ENCODE measurements at places on chromosomes 11 and 22.

GRCh38 chr11:71181566-71181965, 70.8 kb downstream of the SHANK2 start:
- no peaks in the 10 kb centered on the region for H3K4me1 ChIP-seq
- H3K27ac ChIP-seq = no peak overlapping the region
- H3K36me3 ChIP-seq = no peaks in the 10 kb centered on the region
- no peaks in the 10 kb centered on the region for H3K27me3 ChIP-seq
- no peak overlapping the region for H3K4me3 ChIP-seq

- H3K4me3 ChIP-seq = no peak overlapping the region
- no peak for DNase-seq
- H3K27me3 ChIP-seq = no peaks in the 10 kb centered on the region
- H3K27ac ChIP-seq = no peak overlapping the region
Measured at GRCh38 chr22:20441631-20442484, 4.2 kb upstream of the SCARF2 start.

GRCh38 chr22:47195484-47196165, 433.2 kb downstream of the TBC1D22A start:
- peaks cover 32% of the 10 kb centered on the region for H3K27me3 ChIP-seq
- no peak overlapping the region for H3K4me3 ChIP-seq
- DNase-seq = no peak
- no peaks in the 10 kb centered on the region for H3K4me1 ChIP-seq
- H3K27ac ChIP-seq = no peak overlapping the region

GRCh38 chr22:50595189-50595588, 5.4 kb upstream of the MAPK8IP2 start:
- H3K36me3 ChIP-seq = no peaks in the 10 kb centered on the region
- H3K27ac ChIP-seq = no peak overlapping the region
- no peak overlapping the region for H3K4me3 ChIP-seq

DNA sequence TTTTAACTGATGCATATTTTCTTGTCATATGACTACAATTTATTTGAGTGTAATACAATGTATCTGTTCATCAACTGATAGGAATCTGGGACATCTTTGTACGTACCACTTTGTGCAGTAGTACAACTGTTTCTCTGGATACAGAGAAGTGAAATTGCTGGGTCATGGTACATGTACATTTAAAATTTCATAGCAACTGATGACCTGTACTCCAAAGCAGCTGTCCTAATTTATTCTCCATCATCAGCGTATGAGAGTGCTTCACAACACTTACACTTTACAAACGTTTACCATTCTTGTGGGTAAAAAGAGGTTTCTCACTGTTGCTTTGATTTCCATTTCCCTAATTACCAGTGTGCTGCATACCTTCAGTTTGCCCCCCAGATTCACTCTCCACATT, 552.8 kb upstream of the CADM1 start:
- H3K36me3 ChIP-seq = no peaks in the 10 kb centered on the region
- no peak overlapping the region for H3K27ac ChIP-seq
- no peaks in the 10 kb centered on the region for H3K27me3 ChIP-seq
- no peak for DNase-seq
- H3K4me1 ChIP-seq = no peaks in the 10 kb centered on the region

DNA sequence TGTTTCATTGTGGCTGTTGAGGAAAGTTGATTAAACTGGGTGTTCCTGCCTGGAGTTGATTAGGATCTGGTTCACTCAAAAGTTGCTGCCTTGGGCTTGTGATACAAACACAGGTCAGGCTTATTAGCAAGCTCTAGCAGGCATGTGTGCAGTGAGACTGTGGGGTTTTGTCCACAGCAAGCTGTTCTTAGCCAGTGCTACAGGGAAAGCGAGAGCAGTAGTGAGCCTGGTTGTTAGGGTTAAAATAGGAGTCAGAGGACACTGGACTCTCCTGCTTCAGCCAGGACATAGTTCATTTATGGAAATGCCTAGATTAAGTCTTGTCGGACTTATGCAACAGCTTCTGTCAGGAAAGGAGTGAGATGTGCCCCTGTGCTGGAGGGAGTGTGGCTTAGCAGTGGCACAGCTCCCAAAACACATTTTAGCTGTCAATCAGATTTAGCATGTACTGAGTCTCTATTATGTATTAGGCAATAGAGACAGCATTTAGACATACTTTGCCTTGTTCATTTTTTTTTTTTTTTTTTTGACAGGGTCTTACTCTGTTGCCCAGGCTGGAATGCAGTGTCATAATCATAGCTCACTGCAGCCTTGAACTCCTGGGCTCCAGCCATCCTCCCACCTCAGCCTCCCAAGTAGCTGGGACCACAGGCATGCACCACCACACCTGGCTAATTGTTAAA, 8.7 kb downstream of the SNRPD3 start:
- no peaks in the 10 kb centered on the region for H3K27me3 ChIP-seq
- no peak overlapping the region for H3K4me3 ChIP-seq
- DNase-seq = no peak
- peaks cover 7% of the 10 kb centered on the region for H3K36me3 ChIP-seq
- H3K27ac ChIP-seq = no peak overlapping the region

DNA sequence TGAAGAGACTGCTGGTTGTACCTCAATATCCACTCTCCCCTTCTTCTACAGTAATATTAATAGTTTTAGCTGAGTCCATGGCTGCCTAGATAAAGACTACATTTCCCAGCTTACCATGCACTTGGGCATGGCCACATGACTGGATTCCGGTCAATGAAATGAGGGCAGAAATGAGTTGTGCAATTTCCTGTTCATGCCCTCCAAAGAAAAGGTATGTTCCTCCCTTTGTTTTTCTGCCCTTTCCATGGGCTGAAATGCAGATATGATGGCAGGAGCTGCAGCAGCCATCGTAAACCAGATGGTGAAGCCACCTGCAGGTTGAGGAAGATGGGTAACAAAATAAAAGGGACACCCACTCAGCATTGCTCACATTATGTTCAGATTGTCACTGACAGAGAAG, 15.3 kb upstream of the ELFN2 start:
- H3K27ac ChIP-seq = no peak overlapping the region
- DNase-seq = no peak
- H3K4me1 ChIP-seq = no peaks in the 10 kb centered on the region

DNA sequence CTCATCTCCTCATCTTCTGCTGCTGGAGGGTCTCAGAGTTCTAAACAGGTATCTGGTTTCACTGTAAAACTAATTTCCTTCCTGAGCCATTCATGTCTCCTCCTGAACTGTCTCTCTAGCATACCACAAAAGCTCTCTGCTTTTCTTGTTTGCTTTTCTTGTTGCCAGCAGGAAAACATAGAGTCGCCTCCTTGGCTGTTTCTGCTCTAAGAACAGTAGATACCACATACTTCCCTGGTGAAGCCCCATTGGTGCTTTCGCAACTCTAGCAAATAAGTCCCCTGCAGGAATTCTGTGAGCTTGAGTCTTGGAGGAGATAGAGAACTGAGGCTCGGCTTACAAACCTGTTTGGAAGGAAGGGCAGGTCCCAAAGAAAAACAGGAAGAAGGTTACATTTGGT, 7.0 kb downstream of the DIXDC1 start:
- H3K4me3 ChIP-seq = no peak overlapping the region
- no peaks in the 10 kb centered on the region for H3K36me3 ChIP-seq
- H3K27me3 ChIP-seq = no peaks in the 10 kb centered on the region
- H3K4me1 ChIP-seq = no peaks in the 10 kb centered on the region
- no peak for DNase-seq

GRCh38 chr11:14270690-14271542, 88.1 kb downstream of the RRAS2 start:
- no peak for DNase-seq
- no peaks in the 10 kb centered on the region for H3K4me1 ChIP-seq
- H3K36me3 ChIP-seq = no peaks in the 10 kb centered on the region
- no peak overlapping the region for H3K27ac ChIP-seq

GRCh38 chr22:22735695-22736611, 91.5 kb downstream of the GGTLC2 start:
- H3K4me3 ChIP-seq = no peak overlapping the region
- DNase-seq = no peak
- H3K27ac ChIP-seq = no peak overlapping the region

- H3K36me3 ChIP-seq = no peaks in the 10 kb centered on the region
- peak; percentile 24 for DNase-seq
- no peaks in the 10 kb centered on the region for H3K27me3 ChIP-seq
- H3K27ac ChIP-seq = no peak overlapping the region
Measured at GRCh38 chr11:68224606-68225005, 11.5 kb upstream of the KMT5B start.

- H3K4me3 ChIP-seq = no peak overlapping the region
- no peak overlapping the region for H3K27ac ChIP-seq
- H3K36me3 ChIP-seq = no peaks in the 10 kb centered on the region
- no peak for DNase-seq
- H3K4me1 ChIP-seq = no peaks in the 10 kb centered on the region
- no peaks in the 10 kb centered on the region for H3K27me3 ChIP-seq
Measured at GRCh38 chr11:13055200-13055599, 46.1 kb downstream of the RASSF10 start.

GRCh38 chr22:30380011-30380410, 7.2 kb downstream of the RNF215 start:
- H3K4me3 ChIP-seq = no peak overlapping the region
- no peak for DNase-seq
- no peaks in the 10 kb centered on the region for H3K27me3 ChIP-seq

- H3K27ac ChIP-seq = no peak overlapping the region
- peaks cover 3% of the 10 kb centered on the region for H3K4me1 ChIP-seq
- no peaks in the 10 kb centered on the region for H3K36me3 ChIP-seq
- DNase-seq = no peak
- H3K4me3 ChIP-seq = no peak overlapping the region
Measured at GRCh38 chr11:74777877-74778276, 29.2 kb downstream of the RNF169 start.

DNA sequence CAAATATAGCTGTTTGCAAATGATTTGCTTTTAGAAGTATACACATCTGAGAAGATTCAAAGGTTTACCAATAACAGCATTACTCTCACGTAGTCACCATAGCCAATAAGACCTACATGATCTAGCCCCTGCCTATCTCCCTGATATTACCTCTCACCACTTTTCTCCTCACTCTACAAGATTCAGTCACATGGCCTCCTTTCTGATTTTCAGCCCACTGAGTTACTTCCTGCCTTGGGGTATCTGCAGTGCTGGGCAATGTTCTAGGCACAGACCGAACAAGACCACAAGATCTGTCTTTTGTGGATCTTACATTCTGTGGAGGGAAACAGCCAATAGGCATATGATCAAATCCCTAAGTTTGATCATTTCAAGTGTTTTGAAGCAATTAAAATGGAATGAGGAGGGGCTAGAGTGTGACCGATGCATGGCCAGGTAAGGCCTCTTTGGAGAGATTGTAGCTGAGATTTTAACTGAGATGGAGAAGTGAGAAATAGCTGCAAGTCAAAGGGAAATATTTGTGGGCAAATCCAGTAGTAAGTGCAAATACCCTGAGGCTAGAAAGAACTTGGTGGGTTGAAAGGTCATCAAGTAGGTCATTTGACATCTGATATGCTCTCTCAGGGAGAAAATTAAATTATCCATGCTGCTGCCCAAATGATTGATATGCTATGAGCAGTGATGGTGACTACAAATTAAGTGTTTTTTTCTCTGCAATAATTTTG, 43.1 kb downstream of the ARL14EP start:
- no peaks in the 10 kb centered on the region for H3K4me1 ChIP-seq
- no peak overlapping the region for H3K27ac ChIP-seq
- H3K27me3 ChIP-seq = no peaks in the 10 kb centered on the region
- H3K36me3 ChIP-seq = no peaks in the 10 kb centered on the region
- DNase-seq = no peak

DNA sequence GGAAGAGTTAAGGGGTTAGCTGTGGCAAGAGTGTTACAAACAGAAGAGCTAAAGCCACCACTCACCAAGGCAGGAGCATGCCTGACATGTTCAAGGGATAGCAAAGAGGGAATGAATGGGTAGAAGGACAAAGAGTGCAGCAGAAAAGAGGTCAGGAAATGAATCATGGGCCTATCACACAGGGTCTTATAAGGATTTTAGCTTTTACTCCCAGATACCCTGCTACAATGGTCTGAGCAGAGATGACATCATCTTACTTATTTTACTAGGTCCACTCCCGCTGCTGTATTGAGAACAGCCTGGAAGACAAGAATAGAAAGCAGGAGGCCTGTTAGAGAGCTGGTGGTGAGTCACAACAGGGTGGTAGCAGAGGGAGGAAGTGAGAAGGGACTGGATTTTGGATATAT, 9.8 kb downstream of the TRAF6 start:
- H3K4me3 ChIP-seq = no peak overlapping the region
- no peak overlapping the region for H3K27ac ChIP-seq
- H3K36me3 ChIP-seq = no peaks in the 10 kb centered on the region
- no peaks in the 10 kb centered on the region for H3K27me3 ChIP-seq
- no peaks in the 10 kb centered on the region for H3K4me1 ChIP-seq

DNA sequence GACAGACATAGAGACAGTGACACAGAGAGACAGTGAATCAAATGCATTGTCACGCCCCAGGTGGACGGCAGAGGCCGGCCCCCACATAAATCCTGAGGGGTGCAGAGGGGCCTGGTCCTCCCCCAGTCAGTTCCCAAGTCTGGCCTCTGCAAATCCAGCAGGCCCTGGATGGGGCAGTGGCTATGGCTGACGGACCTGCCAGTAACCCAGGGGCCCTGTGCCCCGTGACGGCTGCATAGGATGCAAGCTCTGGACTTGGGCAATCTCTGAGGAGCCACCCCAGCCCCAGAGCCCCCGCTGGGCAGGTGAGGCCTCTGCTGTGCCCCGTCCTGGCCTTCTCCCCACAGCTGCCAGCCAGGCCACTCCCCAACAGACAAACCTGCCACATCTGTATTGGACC, 204.5 kb downstream of the BRD1 start:
- H3K36me3 ChIP-seq = no peaks in the 10 kb centered on the region
- DNase-seq = no peak
- H3K4me1 ChIP-seq = no peaks in the 10 kb centered on the region
- H3K27ac ChIP-seq = no peak overlapping the region
- H3K4me3 ChIP-seq = no peak overlapping the region

- H3K4me3 ChIP-seq = no peak overlapping the region
- no peaks in the 10 kb centered on the region for H3K27me3 ChIP-seq
- H3K4me1 ChIP-seq = no peaks in the 10 kb centered on the region
- DNase-seq = no peak
Measured at GRCh38 chr11:100883830-100884229, 196.7 kb downstream of the ARHGAP42 start.

GRCh38 chr11:45755281-45755859, 49.6 kb upstream of the SLC35C1 start:
- H3K27me3 ChIP-seq = no peaks in the 10 kb centered on the region
- no peak for DNase-seq
- H3K4me3 ChIP-seq = no peak overlapping the region
- no peaks in the 10 kb centered on the region for H3K36me3 ChIP-seq

GRCh38 chr11:63462137-63462536, 28.8 kb downstream of the PLAAT5 start:
- H3K4me1 ChIP-seq = no peaks in the 10 kb centered on the region
- H3K4me3 ChIP-seq = no peak overlapping the region
- DNase-seq = no peak
